Stimulated activated CD4-positive, alpha-beta T cell treated with anti-CD3 and anti-CD28 coated beads, Interleukin-2, amount 100 ng/mL, for 48 hours (primary cell): ENCODE measurements at places on chromosomes 12 and 14.

GRCh38 chr14:21039585-21040369 is 2.4 kb upstream of the RNASE7 start:
- no peak for DNase-seq

DNA sequence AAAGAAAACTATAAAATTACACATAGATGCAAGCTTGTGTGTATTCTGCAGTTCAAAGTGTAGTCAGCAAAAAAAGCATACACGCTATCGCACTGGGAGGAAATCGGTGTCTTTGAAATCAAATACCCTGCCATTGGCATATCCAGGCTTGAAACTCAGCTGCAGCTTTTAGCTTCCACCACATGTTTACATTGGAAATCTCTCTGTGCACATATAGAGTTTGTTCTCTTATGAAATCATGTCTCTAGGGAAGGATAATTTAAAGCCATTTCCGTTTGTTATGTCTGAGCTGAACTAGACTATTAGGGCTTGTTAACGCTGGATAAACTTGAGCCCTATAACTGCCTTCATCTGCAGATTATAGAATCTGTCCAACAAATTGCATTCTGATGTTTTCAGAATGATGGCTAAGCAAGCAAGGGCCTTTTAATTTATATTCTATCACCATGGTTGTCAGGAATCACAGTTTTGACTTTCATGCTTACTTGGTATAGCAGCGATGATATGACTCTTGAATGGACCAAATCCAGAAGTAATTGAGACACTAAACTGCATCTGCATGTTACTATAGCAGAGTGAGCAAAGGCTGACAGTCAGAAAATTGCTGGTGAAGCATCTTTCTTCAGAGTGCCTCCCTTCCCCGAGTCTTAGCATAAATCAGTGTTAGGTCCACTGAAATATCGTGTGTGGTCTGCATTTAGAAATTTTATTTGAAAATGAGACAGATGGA is 442.8 kb downstream of the ZFP36L1 start:
- no peak for DNase-seq

DNA sequence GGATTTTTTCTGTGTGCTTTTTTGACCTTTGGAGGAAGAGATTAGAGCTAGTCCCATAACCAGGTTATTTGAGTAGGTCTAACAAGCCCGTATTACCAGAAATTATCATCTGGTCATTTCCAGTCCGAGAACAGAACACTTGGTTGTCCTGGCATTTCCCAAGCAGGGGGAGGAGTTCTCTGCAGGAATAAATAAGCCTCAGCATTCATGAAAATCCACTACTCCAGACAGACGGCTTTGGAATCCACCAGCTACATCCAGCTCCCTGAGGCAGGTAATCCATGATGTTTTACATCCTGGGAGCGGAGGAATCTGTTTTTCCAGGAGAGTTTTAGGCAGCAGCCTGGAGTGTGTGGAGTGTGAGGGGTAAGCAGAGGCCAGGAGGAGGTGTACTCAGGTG is at the start of gene SERPINA3:
SERPINA3 (plus strand) TSS at position 218 of the 400 bp plus-strand sequence. CDS start 2,051 bp downstream, outside the sequence.
- DNase-seq: no peak

- no peak for DNase-seq
Measured at GRCh38 chr14:69666112-69666511, 54.7 kb downstream of the SUSD6 start.

GRCh38 chr12:22792138-22792537 is 167.2 kb downstream of the ETNK1 start:
- no peak for DNase-seq

DNA sequence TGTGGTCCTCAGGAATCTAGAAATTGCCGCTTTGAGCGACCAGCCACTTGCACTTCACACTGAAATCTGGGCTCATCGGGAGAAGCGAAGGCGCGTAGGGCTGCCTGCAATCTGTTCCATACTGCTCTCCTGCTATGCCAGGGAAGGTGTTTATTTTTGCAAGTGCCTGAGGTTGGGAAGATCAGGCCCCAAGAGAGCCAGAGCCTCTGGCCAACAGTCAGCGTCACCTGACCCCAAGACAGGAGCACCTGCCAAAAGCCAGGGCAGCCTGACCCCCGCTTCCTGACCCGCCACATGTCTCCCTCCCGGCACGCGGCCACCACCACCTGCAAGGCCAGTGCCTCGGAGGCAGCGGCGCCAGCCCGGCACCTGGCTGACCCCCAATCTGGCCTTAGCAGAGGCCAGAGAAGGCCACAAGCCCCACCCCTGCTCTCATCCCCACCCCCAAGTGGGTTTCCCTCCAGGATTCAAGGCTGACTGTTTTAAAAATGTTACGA is 94.4 kb downstream of the CHGA start:
- DNase-seq: no peak

GRCh38 chr12:94951071-94951934 is 52.2 kb downstream of the NDUFA12 start:
- no peak for DNase-seq
